Activated naive CD4-positive, alpha-beta T cell treated with anti-CD3 and anti-CD28 coated beads, Interleukin-2, amount 50 U/mL, for 16 hours (primary cell): ENCODE measurements at places on chromosomes 2 and 18.

- no peak for DNase-seq
Measured at GRCh38 chr2:120919771-120920453, 184.2 kb downstream of the GLI2 start.

DNA sequence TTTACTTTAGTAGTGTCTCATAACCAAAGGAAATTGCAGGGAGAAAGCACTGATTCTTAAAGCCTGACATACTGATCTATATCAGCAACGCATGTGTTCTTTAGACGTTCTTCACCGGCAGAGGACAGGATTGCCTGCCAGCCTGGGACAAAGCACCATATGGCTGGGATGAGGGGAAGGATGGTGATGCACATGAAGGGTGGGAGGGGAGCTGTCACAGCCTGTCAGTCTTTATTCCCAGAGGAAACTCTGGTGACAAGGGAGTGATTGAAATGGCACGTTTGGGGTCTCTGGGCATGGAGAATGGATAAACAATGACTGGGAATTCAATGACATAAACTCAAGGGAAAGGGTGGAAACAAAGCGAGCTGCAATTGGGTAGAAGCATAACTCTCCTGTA lies 808.1 kb downstream of the DCC start:
- DNase-seq = no peak

GRCh38 chr18:23563377-23564043 lies 22.8 kb downstream of the NPC1 start:
- DNase-seq = no peak

- DNase-seq = no peak
Measured at GRCh38 chr2:22481486-22482259, 903.3 kb upstream of the KLHL29 start.

DNA sequence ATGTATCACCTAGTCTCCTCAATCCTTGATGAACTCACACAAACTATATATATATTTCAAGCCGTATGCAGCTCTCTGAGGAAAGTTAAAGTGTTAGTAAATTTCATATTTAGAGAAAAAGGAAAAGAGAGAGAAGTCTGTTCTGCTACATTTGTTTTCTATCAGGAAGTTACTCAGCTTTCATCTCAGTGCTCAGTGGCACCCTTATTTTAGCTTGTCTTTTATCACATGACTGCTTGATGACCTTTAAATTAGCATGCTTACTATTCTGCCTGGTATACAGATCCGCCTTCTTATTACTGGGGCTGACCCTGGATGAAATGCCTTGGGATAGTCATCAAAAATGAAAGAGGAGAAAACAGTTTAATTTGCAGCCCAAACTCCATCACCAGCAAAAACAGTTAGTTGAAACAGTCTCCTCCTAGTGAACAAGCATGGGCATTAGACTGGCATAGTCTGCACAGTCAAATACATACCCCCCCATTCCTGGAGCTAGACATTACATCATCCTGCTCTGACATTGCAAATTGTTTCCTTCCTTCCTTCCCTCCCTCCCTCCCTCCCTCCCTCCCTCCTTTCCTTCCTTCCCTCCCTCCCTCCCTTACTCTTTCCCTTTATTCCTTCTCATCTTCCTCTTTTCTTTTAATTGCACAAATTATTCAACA lies 215.7 kb downstream of the TMEM182 start:
- DNase-seq = no peak

DNA sequence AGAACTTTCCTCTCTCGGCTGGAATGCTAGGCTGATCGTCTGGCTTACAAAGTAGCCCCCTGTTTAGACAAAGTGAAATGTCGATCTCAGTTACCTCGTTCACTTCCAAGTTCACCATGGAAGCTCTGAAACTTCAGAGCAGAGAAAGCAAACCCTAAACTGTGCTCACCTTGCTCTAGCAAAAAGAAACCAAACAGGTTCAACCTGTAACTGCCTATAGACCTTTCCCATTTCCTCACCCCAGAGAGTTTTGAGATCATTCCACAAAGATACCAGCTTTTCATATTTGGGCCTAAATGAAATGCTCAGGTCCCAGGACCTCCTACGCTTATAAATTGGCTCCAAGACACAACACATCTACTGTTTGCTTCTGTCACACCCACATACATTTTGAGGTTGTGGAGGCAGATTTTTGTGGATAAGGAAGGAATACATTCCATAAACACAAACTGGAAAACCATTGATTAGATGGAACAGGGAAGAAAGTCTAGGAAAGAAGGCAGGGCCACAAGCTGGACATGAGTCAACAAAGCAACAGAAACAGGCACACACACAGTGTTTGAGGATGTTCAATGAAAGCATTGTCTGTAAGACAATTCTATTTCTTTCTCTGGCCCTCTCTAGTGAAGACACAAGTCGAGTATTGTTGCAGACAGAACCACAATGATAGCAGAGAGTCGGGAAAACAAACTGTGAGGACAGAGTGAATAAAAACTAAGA lies 52.8 kb upstream of the TGIF1 start:
- no peak for DNase-seq

- DNase-seq = no peak
Measured at GRCh38 chr2:88538362-88538917, 85.9 kb upstream of the FOXI3 start.

DNA sequence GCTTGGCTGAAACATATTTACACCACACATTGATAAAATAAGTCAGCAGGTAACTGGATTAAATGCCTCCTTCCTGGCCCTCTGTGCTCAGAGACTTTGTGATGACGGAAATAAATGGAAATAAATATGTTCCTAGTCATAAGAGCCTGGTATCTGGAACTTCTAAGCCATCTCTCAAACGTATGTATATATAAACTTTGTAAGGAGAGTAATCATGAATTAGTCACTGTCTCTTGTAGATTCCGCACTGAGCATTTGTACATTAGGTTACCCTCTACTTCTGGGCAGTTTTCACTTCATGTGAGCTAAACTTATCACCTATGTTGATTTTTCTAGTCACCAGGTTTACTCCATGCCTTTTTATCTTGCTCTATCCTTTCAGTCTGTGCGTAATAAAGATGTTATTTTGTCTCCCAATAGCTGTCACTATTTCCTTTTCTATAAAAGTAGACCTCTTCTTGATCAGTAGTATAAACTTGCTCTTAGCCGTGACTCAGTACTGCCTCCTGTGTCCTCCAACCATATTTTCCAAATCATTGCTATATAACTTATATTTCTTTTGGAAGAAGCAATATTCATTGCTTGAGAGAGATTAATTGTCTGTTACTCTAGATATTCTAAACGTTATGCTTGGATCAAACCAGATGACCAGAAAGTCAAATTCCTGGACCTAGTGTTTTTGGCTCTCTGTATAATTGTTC lies 53.2 kb downstream of the FEZ2 start:
- DNase-seq = no peak

DNA sequence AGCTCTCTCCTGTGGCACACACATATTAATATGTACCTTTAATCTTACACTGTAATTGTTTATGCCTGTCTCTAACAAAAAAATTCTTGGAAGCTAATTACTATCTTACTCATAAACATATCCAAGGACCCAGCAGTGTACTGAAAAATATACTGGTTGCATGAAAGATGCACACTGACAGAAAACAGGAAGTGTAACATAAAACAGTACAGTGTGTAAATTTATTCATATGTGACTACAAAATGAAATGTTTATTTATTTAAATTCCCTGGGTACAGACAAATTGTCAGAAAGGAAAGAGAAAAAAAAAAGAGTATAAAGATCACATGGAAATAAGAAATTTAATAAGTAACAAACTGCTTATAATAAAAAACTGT lies 28.5 kb downstream of the TMEM131 start:
- no peak for DNase-seq

GRCh38 chr18:63890237-63890949 lies 2.9 kb downstream of the SERPINB2 start:
- DNase-seq = no peak

DNA sequence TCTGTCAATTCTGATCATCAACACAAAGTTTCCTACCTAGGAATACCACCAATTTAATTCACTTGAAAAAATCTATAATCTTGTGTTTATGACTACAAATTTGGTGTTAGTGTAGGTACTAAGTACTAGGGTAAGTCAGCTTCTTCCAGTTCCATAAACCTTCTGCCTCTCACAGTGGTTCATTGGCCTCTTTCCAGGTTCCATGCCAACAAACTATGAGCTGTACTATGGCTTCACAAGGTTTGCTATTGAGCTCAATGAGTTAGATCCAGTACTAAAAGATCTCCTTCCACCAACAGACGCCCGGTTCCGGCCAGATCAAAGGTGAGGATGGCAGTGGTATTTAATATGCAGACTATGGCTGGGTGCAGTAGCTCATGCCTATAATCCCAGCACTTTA lies 58.8 kb downstream of the PRKRA start:
- DNase-seq = no peak

DNA sequence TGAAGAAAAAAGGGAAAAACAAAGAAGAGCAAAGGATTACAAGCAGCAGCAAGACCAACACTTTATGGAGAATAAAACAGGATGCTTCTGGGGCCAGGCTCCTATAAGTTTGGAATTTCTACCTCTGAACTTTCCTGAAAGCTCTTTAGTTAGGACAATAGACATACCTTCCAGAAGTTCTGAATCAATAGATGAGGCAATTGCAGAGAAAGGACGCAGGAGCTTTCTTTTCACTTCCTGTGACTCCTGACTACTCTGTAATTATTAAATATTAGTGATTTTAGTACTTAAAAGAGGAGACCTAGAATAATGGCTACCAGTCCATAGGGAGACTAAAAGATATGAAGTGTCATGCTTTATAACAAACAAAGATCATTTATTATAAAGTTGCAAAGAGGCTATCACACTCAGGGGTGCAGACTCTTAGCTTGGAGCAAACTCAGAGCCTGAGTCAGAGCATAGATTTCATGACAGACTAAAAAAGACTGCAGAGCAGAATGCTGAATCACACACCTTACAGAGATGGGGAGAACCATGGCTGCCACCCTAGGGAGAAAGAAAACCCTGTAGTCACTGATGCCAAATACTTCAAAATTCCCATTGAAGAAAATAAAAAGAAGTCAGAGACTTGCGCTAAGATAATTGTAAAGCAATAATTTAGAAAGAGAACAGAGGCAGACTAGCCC lies 52.5 kb upstream of the FAM136A start:
- DNase-seq = no peak
